ENCODE measurements at places on chromosomes 12 and 14.

DNA sequence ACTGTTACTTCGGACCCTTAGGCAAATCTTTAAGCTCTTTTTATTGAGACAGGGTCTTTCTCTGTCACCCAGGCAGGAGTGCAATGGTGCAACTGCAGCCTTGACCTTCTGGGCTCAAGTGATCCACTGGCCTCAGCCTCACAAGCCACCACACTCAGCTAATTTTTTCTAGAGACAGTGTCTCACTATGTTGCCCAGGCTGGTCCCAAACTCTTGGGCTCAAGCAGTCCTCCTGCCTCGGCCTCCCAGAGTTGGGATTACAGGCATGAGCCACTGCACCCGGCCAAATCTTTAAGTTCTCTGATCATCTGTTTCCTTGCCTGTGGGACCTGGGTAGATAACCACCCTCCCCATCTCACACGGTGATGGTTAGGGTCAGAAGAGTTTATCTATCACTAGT lies 2.3 kb upstream of the GPX2 start:
- DNase-seq, result no peak

GRCh38 chr12:111578276-111578970 lies 20.7 kb downstream of the ATXN2 start:
- no peak for DNase-seq

- no peak for DNase-seq
These were observed 129.4 kb upstream of the DNM1L start for GRCh38 chr12:32549675-32550079.

DNA sequence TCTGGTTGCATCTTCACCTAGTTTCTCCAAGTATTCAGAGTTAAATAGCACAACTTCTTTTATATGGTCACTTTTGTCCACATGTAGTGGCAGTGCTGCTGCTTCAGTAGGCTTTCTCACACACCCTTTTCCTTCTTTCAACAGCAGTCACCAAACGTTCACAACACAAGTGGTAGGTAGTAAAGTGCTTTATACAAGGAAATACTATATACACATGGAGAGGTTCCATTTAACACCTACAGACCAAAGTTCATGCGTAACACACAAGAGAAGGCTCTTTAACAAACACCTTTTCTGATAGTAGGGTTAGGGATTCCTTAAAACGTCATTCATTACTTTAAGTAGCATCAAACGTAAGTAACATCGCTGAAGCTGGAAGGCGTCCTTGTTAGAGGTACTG lies 107.1 kb upstream of the USP44 start:
- no peak for DNase-seq

GRCh38 chr12:50196537-50196936 lies 29.4 kb upstream of the CERS5 start:
- DNase-seq, result no peak

- DNase-seq, result no peak
These were observed 30.6 kb downstream of the RIN3 start for GRCh38 chr14:92544051-92544720.

DNA sequence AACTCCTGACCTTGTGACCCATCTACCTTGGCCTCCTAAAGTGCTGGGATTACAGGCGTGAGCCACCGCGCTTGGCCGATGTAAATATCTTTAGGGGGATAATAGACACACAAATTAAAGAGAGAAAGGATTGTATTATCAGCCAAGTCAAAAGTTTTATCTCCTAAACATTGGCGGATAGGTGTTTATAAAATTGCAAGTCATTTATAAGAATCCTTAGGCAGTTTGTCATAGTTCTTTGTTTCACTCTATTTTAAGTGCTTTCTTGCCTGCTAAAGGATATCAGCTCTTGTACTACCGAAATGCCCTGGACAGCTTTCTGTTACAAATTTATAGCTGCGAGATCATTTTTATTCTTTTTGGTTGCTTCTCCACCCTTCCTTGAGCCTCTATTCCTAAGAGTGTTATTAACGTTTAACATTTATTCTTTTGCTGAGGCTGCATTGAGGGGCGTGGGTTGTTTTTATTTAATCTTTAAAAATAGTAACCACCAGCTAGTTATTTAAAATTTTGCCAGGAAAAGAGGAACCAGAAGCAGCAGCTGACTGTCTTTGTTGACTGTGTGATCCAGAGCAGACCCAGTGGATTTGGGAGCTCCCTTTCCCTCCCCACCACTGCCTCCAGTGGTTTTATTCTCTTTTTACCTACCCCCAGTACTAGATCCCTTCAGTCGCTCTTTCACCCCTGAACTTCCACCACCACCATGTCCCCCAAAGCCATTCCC lies 106.4 kb downstream of the DIP2B start:
- no peak for DNase-seq

DNA sequence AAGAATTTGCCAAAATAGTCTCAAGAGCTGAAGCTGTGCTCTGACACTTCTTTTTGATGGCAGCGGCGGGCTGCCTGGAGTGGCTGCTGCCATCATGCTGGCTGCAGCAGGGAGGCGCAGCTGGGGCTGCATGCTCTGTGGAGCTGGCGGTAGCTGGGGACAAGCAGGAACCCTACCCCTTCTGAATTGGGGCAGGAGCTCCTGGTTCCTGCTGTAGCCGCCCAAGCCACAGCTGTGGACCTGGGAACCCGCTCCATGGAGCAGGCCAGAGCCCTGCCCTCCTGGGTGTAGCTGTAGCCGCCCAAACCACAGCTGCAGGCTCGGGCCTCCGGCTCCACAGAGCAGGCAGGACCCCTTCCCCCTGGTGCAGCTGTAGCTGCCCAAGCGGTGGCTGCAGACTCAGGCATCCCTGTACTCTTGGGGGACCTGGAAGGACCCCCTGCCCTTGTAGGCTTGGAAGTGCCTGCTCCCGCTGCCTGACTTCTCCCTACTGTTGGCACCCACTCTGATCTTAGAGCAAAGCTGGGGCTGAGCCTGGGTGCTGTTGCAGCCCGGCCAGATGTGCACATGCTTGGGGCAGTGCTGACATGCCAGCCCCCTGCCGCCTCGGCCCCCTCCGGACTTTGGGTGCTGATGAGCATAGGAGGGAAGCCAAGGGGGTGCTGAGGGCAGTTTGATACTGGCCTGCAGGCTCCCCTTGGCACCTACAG lies 33.3 kb downstream of the APAF1 start:
- no peak for DNase-seq

Measured in NCI-H1930 (cell line).